ENCODE measurements at places on chromosomes 3 and 15.

DNA sequence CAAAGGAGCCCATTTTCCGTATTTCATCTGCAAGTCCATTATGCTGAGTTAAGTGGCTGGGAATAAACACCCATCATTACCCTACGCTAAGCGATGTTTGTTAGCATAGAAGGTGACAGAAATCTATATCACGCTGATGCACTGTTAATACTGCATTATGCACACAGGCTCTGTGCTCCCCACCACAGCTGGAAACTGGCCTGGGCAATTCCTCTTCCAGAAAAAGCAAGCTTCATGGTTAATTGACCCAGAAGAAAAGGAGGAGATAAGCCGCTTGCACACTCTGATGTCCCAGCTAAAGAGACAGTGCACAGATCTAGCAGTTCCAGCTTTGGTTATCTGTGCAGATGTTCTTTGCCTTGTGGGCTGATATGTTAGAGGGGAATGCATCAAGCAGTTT, 232.6 kb downstream of the NTRK3 start:
- DNase-seq, result no peak

- DNase-seq, result no peak
Observed at GRCh38 chr3:197486861-197487260, 68.9 kb downstream of the BDH1 start.

GRCh38 chr3:116757315-116757714, 47.7 kb downstream of the TUSC7 start:
- no peak for DNase-seq

DNA sequence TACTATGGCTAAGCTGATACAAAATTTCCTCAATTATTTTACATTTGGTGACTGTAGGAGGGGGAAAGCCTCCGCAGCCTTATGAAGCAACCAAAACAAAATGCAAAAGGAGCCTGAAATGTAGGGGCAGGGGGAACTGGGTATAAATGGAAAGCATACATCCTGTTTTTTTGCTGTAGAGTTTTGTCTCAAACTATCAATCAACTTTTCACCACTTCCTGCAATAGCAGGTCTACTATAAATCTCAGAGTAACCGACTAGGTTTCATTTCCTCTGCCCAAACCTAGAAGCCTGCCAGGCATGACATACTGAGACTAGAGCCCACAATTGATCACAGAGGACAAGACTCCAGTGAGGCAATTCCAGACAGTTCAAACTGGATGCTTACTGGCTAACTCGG, 91.3 kb downstream of the SHQ1 start:
- peak; percentile 77 for DNase-seq

- peak; percentile 50 for DNase-seq
Observed at GRCh38 chr15:33021806-33022389, 172.6 kb downstream of the FMN1 start.

- DNase-seq, result peak; percentile 50
Observed at GRCh38 chr15:46815765-46816164, 901.5 kb upstream of the SEMA6D start.

GRCh38 chr15:77975332-77976094, 102.0 kb downstream of the TBC1D2B start:
- DNase-seq, result no peak

GRCh38 chr3:133881939-133882825, 13.5 kb downstream of the RAB6B start:
- no peak for DNase-seq

GRCh38 chr15:48177383-48177765, 721 bp downstream of the MYEF2 start:
- DNase-seq, result peak; percentile 11

DNA sequence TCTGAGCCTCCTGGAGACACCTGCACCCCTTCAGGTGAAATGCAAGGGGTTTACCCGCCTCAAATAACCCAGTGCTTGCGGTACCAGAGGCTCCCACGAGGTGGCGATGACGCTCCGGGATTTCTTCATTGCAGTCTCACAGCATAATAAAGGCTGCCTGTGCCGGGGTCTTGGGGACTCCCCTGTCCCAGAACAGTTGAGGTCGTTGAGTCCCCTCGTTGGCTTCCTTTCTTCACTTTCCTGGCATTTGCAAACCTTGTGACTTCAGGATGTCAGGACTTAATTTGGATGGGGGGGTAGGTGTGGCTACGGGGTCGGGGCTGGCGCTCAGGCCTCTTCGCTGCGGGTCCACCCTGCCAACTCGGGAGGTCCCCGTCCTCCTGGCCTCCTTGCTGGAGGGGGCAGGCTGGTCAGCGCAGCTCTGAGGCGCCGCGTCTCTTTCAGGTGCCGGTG, 1.3 kb downstream of the GNAT1 start:
- DNase-seq, result peak; percentile 76

GRCh38 chr15:74956648-74957475, at the start of gene RPP25:
Gene RPP25, minus strand, starts transcription at chr15:74956772. Its CDS starts 189 bp downstream, at chr15:74956583.
- peak; percentile 92 for DNase-seq

DNA sequence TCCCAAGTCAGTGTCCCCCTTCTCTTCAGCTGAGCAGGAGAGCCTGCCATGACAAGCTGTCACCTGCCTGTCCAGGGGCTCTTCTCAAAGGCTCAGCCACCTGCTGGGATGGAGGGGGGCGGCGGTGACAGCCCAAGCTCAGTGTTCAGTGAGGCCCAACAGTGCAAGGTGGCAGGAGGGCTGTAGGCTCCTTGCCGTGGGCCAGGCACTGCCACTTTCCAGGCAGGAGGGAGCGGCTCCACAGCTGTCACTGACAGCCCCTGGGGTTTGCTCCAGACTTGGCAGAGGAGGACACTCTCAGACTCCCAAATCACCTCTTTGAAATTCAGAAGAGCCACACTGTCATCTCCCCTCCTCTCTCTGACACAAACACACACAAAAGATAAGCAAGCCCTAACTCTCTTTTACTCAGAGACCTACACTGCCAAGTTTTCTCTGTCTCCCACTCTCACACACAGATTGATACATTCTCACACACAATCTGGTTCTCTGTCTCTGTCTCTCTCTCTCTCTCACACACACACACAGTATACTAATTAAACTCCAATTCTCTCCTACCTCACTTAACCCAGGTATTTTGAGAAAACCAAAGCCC, 443.3 kb downstream of the EPHB1 start:
- DNase-seq, result no peak

GRCh38 chr3:194961571-194961970, 275.9 kb downstream of the FAM43A start:
- DNase-seq, result no peak

DNA sequence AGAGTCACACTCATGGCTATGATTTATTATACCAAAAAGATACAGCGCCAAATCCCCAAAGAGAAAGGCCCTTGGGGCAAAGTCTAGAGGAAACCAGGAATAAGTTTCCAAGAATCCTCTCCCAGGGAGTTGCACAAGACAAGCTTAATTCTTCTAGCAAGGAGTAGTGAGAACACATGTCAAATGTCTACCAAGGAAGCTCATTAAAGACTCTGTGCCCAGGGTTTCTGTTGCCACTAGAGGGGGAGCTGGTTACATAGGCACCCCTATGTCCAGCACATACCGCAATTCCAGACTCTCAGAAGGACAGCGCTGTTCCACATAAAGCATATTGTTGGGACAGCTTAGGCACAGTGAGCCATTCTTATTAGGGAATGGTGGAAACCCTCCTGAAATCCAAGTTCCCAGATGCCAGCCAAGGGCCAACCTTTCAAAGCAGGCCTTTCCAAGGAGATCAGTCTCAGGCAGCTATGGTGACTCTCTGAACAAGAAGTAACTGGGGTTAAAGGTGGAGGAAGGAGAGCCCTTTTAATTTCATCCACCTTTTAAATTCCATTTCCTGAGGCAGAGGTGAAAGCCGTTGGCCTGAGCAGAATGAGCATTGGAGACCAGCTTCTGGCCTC, 194.2 kb downstream of the UACA start:
- peak; percentile 43 for DNase-seq

DNA sequence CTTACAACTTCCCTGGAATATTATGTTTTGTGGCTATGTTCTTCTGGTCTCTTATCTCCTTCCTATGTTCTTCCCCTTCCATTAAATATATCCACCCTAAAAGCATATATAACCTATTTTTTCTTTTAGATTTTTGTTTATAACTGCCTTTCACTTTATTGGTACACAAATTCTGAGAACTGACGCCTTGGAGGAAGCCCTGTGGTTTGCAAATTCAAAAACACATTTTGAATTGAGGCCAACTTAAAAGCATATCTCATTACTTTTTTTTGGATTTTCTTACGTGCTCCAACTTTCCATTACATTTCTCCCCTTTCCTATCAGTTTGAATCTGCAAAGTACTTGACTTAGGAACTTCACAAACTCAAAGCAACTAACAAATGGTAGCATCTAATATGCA, 15.3 kb upstream of the COLQ start:
- DNase-seq, result no peak

- DNase-seq, result no peak
Observed at GRCh38 chr15:101609742-101610610, 42.2 kb downstream of the TM2D3 start.

DNA sequence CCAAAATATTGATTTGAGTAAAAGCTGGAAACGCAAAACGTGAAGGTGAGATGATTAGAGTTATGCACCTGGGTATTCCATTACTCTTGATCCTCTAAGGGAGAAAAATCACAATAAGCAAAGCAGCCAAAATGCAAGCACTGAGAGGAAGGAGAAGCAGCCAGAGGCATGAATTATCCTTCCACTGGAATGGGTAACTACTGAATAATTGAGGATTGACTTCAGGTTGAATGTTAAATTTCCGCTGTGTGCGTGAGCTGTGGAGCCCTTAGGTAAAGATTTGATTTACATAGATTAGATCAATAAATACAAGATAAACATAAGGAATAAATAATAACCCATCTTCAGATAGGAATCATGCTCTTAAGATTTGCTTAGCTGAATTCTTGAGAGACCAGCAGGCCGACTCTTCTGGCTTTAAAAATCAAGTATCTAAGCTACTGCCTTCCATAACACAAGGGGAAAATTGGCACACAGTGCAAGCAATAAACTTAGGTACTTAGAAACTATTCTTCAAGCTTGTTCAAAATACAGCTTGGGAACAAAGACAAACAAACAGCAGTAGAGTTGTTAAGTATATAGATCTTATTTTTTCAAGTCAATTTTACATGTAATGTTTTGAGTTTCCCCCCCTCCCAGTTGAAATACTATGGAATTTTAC, 1459.5 kb downstream of the ZPLD1 start:
- DNase-seq, result no peak

GRCh38 chr3:195896361-195897080, 11.8 kb downstream of the TNK2 start:
- DNase-seq, result no peak

DNA sequence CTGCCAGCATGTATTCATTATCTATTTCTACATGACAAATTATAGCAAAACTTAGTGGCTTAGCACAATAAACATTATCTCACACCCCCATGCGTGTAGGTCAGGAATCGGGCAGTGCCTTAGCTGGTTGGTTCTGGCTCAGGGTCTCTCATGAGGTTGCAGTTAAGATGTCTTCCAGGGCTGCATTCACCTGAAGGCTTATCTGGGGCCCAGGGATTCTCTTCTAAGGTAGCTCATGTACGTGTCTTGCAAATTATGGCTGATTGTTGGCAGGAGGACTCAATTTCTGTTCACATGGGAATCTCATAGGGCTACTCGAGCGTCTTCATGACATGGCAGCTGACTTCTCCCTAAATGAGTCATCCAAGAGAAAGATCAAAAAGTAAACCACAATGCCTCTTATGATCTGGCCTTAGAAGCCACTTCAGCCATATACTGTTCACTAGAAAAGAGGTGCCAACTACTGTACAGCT, 42.9 kb upstream of the TSC22D2 start:
- no peak for DNase-seq

GRCh38 chr3:183591881-183592521, 36.5 kb upstream of the KLHL6 start:
- peak; percentile 59 for DNase-seq

DNA sequence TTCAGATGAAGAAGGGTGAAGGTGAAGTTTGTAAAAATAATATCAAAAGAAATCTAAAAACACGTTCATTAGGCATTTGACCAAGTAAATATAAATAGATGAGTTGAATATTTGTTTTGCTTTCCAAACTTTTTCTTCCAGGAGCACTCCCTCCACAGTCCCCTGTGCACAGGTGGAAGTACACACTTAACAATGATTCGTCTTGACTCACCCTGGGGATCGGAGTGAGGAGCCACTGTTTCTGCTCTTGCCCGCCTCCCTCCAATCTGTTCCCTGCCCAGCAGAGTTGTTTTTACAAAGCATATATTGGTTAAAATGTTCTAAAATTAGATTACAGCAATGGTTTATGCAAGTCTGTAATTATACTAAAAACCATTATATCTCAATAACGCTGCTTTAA, 175.1 kb downstream of the PTPRG start:
- DNase-seq, result no peak

Data from RPMI8226 (cell line).